ENCODE measurements at places on chromosomes 7 and 10.

DNA sequence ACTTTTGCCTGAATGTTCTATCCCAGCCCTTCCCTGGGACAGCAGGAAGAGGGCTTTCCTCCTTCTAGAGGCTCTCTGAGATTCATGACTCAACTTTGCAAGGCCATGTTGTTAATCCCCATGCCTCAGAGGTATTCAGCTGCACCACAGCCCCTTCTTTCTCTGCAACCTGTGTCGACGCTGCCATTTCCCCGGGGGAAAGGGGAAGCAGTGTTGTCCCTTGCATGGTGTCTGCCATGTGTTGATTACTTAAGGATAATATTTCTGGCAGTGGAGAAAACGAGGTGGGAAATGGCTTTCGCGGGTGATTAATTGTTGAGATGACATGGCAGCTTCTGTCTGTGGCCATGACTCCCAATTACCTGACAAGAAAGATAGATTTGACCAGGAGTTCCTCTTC is 133.1 kb downstream of the SORCS3 start:
- H3K27ac ChIP-seq: no peak overlapping the region
- no peak overlapping the region for H3K4me3 ChIP-seq
- H3K4me1 ChIP-seq: peaks cover 28% of the 10 kb centered on the region
- H3K36me3 ChIP-seq: no peaks in the 10 kb centered on the region
- no peaks in the 10 kb centered on the region for H3K27me3 ChIP-seq
- no peak for DNase-seq

- H3K27me3 ChIP-seq: no peaks in the 10 kb centered on the region
- no peak for DNase-seq
- H3K4me1 ChIP-seq: no peaks in the 10 kb centered on the region
- H3K4me3 ChIP-seq: no peak overlapping the region
- H3K36me3 ChIP-seq: no peaks in the 10 kb centered on the region
Measured at GRCh38 chr7:48365010-48365409, 193.8 kb downstream of the ABCA13 start.

- no peaks in the 10 kb centered on the region for H3K36me3 ChIP-seq
- H3K27ac ChIP-seq: no peak overlapping the region
- no peaks in the 10 kb centered on the region for H3K4me1 ChIP-seq
- no peak for DNase-seq
Measured at GRCh38 chr7:11261470-11261869, 287.8 kb downstream of the PHF14 start.

DNA sequence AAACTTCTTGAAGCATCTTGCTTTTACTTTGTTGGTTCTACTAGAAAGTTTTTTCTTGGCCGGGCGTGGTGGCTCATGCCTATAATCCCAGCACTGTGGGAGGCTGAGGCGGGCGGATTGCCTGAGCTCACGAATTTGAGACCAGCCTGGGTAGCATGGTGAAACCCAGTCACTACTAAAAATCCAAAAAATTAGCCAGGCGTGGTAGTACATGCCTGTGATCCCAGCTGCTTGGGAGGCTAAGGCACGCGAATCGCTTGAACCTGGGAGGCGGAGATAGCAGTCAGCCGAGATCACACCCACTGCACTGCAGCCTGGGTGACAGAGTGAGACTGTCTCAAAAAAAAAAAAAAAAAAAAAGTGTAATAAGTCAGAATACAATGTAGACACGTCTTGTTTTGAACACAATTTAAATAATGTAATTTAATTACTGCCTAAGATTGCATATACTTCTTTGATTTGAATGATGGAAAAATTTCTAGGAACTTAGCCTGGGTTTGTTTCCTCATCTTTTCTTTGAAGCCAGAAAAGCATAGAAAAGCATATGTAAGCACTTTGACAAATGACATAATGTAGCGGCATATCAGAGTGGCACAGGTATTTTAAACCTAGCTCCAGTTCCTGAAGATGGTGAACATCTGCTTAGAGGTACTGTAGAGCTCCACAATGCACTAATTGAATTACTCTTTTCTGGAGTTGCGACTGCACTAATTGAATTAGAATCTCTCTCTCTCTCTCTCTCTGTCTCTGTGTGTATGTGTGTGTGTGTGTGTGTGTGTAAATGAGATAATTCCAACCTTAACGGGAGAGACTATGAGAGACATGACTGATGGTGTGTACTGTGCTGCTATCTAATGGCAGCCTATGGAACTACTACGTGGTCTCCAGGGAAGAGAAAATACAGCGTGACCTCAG is 87.8 kb downstream of the BTRC start:
- no peak overlapping the region for H3K27ac ChIP-seq
- no peaks in the 10 kb centered on the region for H3K36me3 ChIP-seq
- peaks cover 11% of the 10 kb centered on the region for H3K4me1 ChIP-seq
- peak; percentile 88 for DNase-seq
- H3K27me3 ChIP-seq: no peaks in the 10 kb centered on the region

- peak overlapping the region; percentile 30 for H3K27ac ChIP-seq
- no peak for DNase-seq
- H3K27me3 ChIP-seq: no peaks in the 10 kb centered on the region
- H3K4me3 ChIP-seq: no peak overlapping the region
- H3K4me1 ChIP-seq: peaks cover 17% of the 10 kb centered on the region
Measured at GRCh38 chr7:93046641-93047040, 71.1 kb downstream of the SAMD9 start.

- no peaks in the 10 kb centered on the region for H3K27me3 ChIP-seq
- H3K27ac ChIP-seq: no peak overlapping the region
- DNase-seq: no peak
- H3K36me3 ChIP-seq: no peaks in the 10 kb centered on the region
- no peak overlapping the region for H3K4me3 ChIP-seq
- peaks cover 12% of the 10 kb centered on the region for H3K4me1 ChIP-seq
Measured at GRCh38 chr7:100570954-100571828, 2.5 kb downstream of the SAP25 start.

DNA sequence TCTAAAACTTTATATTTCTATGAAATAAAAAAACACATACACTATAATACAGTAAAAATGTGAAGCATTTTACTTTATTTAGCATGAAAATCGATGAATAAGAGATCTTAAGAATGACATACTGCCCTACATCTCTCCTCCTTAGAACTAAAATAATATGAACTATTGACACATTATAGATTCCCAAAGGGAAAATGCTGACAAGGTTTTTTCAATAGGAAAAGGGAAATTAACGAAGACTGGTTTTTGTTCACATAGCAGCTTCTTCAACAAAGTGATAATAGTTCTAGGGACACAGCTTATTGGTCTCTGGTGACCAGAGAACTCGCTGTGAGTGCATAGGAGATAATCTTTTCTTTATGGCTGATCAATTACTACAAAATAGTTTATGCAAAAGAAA is 57.9 kb upstream of the FEZF1 start:
- H3K36me3 ChIP-seq: no peaks in the 10 kb centered on the region
- H3K27ac ChIP-seq: no peak overlapping the region
- H3K4me1 ChIP-seq: no peaks in the 10 kb centered on the region
- DNase-seq: no peak
- no peaks in the 10 kb centered on the region for H3K27me3 ChIP-seq

DNA sequence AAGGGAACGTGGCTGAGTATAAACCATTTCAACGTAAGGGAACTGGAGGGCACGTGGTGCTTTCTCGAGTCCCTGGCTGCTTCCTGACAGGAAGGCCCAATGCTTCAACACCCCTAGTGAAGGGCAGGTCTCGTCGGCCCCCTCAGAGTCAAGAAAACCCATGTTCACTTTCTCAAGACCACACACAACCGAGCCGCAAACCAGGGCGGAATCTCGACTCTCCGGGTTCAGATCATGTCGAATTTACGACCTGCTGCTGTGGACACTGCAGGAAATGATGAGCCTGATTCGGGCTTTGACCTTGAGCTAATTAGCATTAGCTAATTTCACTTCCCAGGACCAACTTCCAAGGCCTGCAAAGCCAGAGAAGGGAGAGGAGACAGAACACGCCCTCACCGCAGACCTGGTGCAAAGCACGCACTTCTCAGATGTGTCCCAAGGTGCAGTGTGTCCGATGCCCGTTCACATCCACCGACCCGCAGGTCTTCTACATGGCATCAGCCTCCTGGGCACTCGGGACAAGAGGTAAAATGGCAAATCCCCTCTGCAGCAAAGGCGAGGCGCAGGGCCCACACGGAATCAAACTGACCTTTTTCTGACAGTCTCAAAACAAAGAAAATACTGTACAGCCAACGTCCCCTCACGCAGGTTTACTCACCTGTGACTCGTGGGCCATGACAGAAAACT is 94.7 kb downstream of the DIP2C start:
- H3K27ac ChIP-seq: no peak overlapping the region
- no peaks in the 10 kb centered on the region for H3K36me3 ChIP-seq
- H3K4me3 ChIP-seq: no peak overlapping the region
- H3K4me1 ChIP-seq: no peaks in the 10 kb centered on the region
- no peaks in the 10 kb centered on the region for H3K27me3 ChIP-seq

- peak; percentile 60 for DNase-seq
- H3K36me3 ChIP-seq: no peaks in the 10 kb centered on the region
- no peaks in the 10 kb centered on the region for H3K27me3 ChIP-seq
- no peak overlapping the region for H3K4me3 ChIP-seq
Measured at GRCh38 chr10:84335516-84335915, 7.1 kb downstream of the CCSER2 start.

GRCh38 chr10:62019685-62020359 is 118.3 kb downstream of the ARID5B start:
- peaks cover 11% of the 10 kb centered on the region for H3K4me1 ChIP-seq
- no peak overlapping the region for H3K4me3 ChIP-seq
- no peak for DNase-seq
- H3K36me3 ChIP-seq: no peaks in the 10 kb centered on the region
- no peak overlapping the region for H3K27ac ChIP-seq
- H3K27me3 ChIP-seq: no peaks in the 10 kb centered on the region

DNA sequence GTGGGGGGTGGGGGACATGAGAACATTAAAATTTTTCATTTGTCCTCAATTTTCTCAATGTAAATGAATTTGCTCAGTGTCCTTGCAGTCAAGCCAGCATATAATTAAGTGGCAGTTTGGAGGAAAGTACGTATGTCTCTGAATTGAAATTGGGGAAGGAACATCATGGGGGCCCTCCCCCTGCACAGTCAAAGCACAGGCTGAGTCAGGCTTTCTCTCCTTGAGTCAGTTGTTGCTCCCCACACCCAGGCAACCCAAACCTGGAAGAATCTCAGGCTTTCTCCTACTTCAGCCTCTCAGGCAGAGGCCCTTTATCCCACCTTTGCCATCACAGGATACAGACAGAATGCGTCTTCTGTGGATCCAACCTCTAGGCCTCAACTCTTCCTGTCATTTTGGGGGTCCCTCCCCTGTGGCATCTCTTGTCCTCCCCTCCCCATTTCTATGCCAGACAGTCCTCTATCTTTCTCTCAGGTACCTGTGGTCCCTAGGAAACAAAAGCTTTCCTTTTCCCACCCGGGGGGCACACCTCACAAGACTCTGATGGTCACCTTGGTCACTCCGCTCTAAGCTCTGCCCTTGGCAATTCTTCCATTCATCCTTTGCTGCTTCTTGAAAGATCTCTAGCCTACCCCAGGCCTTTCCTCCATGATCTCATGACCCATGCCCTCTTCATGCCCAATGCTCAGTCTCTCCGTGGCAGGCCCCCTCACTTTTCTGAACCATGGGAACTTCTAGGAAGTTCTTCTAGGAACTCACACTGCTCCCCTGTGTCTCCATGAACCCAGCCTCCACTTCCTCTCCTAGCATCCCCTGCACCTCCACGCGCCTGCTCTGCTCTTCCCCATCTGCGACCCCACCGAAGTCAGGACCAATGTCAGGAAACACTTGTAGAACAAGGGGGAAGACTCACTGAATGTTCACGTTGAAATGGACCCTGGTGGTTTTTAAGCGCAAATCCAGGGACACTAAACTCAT is 40.4 kb downstream of the CREB3L2 start:
- H3K4me1 ChIP-seq: peaks cover 9% of the 10 kb centered on the region
- no peaks in the 10 kb centered on the region for H3K36me3 ChIP-seq
- H3K4me3 ChIP-seq: no peak overlapping the region
- no peaks in the 10 kb centered on the region for H3K27me3 ChIP-seq

GRCh38 chr7:105971845-105972244 is 8.8 kb downstream of the CDHR3 start:
- H3K4me1 ChIP-seq: peaks cover 7% of the 10 kb centered on the region
- no peak overlapping the region for H3K27ac ChIP-seq
- no peaks in the 10 kb centered on the region for H3K27me3 ChIP-seq
- no peak overlapping the region for H3K4me3 ChIP-seq

GRCh38 chr7:26593393-26593792 is 271.0 kb downstream of the SKAP2 start:
- no peaks in the 10 kb centered on the region for H3K36me3 ChIP-seq
- no peaks in the 10 kb centered on the region for H3K4me1 ChIP-seq
- H3K4me3 ChIP-seq: no peak overlapping the region
- peak; percentile 6 for DNase-seq
- no peaks in the 10 kb centered on the region for H3K27me3 ChIP-seq

GRCh38 chr10:98168147-98168546 is 33.7 kb downstream of the R3HCC1L start:
- no peaks in the 10 kb centered on the region for H3K36me3 ChIP-seq
- no peak overlapping the region for H3K27ac ChIP-seq
- no peak for DNase-seq
- no peak overlapping the region for H3K4me3 ChIP-seq

GRCh38 chr7:46189255-46189790 is 268.3 kb upstream of the IGFBP3 start:
- no peaks in the 10 kb centered on the region for H3K36me3 ChIP-seq
- DNase-seq: no peak
- H3K4me3 ChIP-seq: no peak overlapping the region
- H3K27me3 ChIP-seq: no peaks in the 10 kb centered on the region
- H3K4me1 ChIP-seq: no peaks in the 10 kb centered on the region

DNA sequence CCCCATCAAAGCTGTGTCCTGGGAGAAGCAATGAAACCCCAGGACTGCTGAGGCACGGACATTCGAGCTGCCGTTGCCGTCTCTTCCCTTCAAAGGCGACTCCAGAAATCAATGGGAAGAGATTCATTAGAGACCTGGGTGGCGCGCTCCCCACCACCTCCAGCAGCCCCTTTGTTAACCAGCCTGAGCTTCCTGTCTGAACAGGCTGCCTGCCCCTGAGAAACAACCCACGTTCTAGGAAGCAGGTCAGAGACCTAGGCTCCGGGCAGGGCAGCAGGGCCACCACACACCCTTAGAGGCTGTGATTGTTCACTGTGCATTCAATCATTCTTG is 110.9 kb upstream of the PPIF start:
- H3K27me3 ChIP-seq: no peaks in the 10 kb centered on the region
- H3K36me3 ChIP-seq: peaks cover 13% of the 10 kb centered on the region
- DNase-seq: no peak
- no peak overlapping the region for H3K27ac ChIP-seq
- no peak overlapping the region for H3K4me3 ChIP-seq
- H3K4me1 ChIP-seq: peaks cover 41% of the 10 kb centered on the region

- no peak overlapping the region for H3K27ac ChIP-seq
- no peaks in the 10 kb centered on the region for H3K4me1 ChIP-seq
- H3K36me3 ChIP-seq: no peaks in the 10 kb centered on the region
- H3K4me3 ChIP-seq: no peak overlapping the region
Measured at GRCh38 chr7:104288137-104288536, 40.3 kb upstream of the LHFPL3 start.

DNA sequence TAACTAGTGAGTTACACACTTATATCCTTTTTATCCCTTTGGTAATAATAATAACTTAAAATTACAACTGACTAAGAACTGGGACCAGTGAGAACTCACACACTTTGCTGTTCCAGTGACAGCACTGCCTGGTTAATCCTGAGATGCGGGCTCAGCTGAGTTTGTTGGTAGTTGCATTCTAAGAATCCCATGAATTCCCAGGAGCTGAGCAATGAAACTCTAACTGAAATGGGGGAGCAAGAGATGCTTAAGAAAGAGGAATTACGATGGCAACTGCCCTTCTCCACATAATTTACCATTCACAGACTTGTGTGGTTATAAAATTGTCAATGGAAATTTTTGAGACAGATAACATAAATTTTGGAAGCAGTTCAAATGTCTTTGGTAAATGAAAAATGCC is 659.4 kb downstream of the MAGI2 start:
- H3K4me1 ChIP-seq: no peaks in the 10 kb centered on the region
- H3K36me3 ChIP-seq: no peaks in the 10 kb centered on the region
- no peak overlapping the region for H3K4me3 ChIP-seq
- no peak for DNase-seq
- no peaks in the 10 kb centered on the region for H3K27me3 ChIP-seq
